Endodermal cell (in vitro differentiated cells): ENCODE measurements at places on chromosomes 1 and 21. TPM values are rescaled to one million over a fixed set of nuclear protein-coding genes. Genes with fewer than 3 reads are reported as not detected.
A peak's percentile ranks its signal among the peaks of the same experiment; 100 is the strongest.

Gene B4GALT2
- 51.7 and 62.7 TPM in 2 replicates for total RNA-seq

Gene MYOC
- not detected in 3 replicates for total RNA-seq

- DNase-seq = peak; percentile 95
Measured at GRCh38 chr1:85576642-85577418, 3.7 kb upstream of the CCN1 start.

DNA sequence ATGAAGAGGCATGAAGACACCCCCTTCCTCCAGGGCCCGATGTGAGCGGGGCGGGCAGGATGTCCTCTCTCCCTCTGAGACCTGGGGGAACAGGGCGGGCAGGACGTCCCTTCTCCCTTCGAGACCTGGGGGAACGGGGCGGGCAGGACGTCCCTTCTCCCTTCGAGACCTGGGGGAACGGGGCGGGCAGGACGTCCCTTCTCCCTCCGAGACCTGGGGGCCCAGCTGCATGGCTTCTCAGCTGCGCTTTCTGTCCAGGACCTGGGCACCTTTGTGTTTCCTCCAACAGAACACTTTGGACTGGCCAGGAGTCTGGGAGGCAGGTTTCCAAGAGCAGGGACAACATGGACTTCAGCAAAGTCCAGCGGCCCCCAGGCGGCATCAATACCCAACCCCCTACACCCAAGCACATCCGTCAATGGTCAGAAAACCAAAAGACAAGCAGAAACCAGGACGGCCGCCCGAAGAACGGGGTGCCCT, 30.8 kb upstream of the ADARB1 start:
- no peak for DNase-seq

GRCh38 chr1:50978144-50978851, 8.3 kb downstream of the CDKN2C start:
- peak; percentile 92 for DNase-seq

GRCh38 chr1:223298701-223299100, 65.3 kb downstream of the SUSD4 start:
- DNase-seq = no peak

DNA sequence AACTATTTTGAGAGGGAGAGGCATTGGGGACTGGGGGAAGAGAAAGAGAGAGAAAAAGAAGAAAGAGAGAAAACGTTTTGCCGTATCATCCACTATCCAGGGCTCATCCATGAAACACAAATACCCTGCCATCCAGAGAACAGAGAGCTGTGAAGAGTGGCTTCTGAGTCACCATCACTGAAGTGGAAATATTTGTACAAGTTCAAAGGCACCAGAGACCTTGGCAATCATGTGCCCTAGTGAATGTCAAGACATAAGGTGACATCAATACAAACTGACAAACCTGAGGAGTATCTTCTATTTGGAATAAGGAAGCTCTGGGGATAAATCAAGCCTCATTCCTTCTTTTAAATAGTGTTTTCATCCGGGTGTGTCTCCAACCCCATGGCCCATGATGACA, 197.2 kb upstream of the PROX1 start:
- DNase-seq = no peak

DNA sequence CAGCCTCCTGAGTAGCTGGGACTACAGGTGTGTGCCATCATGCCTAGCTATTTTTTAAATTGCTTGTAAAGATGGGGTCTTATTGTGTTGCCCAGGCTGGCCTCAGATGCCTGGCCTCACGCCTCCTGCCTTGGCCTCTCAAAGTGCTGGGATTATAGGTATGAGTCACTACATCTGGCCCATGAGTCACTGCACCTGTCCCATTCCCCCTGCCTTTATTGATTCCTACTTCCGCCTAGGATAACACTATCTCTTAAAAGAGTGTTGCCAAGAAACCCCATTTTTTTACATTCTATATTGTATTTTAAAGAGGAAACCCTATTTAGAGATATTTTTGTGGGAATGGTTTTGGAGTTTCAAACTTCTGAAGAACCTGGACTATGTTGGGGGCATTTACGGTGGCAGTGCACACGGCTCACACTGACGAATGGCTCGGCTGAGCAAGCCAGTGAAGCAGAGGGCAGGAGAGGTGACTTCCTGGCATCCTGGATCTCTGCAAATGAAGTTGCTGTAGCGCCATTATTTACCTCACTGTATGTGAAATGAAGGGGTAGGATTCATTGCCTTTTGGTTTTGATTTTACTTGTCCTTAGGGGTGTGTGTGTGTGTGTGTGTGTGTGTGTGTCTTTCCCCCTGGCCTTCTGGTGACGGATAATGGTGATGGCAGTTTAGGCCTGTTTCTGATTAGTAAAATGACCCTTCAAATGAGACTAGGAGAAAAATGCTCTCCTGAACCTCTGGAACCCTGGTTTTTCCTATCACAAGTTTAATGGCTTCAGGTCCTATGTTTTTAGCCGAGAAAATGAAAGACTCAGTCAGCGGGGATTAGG, 22.5 kb downstream of the KIF26B start:
- DNase-seq = no peak
